ENCODE measurements at places on chromosomes 1 and 21. TPM values are rescaled to one million over a fixed set of nuclear protein-coding genes. Genes with fewer than 3 reads are reported as not detected.

DNA sequence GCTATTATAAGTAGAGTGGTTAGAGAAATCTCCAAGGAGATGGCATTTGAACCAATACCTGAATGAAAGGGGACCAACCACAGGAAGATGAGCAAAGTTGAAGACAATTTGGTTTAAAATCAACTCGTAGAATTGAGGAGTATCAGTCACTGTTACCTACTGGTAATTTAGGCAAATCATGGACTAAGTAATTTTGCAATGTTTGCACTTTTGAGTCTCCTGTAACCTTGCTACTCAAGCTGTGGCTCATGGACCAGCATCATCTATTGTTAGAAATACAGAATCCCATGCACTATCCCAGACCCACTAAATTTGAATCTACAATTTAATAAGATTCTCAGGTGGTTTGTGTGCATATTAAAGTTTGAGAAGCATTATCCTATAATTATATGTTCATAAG lies 21.8 kb downstream of the RWDD3 start:
- no peak for DNase-seq

DNA sequence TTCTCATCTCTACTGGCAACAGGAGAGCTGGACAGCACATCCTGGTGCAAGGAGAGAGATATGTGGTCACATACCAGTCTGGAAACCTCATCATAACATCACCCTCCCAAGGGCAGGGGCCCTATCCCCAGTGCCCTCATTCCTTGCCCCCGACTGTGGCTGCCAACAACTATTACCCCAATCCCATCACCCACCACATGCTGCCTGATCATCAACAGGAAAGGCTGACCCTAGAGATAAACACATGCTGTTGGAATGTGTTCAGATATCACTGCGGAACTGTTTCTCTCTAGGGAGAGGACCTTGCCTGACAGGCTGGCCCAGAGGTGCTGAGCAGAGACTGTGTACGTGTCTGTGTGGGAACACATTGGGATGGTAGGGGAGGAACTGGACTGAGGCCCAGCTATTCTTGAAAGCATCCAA lies 4.5 kb upstream of the INKA2 start:
- DNase-seq, result peak; percentile 49

DNA sequence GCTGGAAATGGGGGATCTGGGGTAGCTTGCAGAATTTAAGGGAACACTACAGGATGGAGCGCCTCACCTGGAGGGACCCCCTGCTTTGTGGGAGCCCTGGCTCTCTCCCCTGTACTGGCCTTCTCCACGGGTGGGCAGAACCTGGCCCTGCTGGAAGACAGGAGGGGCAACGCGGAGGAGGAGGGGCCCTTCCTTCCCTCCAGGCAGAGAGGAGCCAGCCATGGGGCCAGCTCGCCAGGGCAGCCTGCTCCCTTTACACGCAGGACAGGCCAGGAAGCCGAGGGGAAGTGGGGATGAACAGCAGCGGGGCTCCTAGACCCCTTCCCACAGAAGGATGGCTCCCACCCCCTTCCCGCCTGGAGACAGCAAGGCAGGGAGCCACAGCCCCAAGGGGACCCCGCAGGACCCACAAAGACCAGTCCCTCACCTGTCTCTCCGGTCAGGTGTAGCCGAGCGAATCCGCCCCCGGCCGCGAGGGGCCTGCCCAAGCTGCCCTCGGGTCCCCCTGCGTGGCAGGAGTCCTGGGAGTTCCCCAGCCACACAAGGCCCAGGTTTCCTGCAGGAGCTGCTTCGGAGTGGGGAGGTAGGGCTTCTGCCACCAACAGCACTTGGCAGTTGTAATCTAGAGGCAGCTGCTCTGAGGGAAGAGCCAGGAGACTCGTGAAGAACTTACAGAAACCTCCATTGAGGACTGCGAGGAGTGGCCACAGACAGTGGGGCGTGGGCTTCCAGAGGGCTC lies 1.6 kb upstream of the SLC19A1 start:
- no peak for DNase-seq

- no peak for DNase-seq
Measured at GRCh38 chr1:147388969-147389368, 146.5 kb downstream of the CHD1L start.

DNA sequence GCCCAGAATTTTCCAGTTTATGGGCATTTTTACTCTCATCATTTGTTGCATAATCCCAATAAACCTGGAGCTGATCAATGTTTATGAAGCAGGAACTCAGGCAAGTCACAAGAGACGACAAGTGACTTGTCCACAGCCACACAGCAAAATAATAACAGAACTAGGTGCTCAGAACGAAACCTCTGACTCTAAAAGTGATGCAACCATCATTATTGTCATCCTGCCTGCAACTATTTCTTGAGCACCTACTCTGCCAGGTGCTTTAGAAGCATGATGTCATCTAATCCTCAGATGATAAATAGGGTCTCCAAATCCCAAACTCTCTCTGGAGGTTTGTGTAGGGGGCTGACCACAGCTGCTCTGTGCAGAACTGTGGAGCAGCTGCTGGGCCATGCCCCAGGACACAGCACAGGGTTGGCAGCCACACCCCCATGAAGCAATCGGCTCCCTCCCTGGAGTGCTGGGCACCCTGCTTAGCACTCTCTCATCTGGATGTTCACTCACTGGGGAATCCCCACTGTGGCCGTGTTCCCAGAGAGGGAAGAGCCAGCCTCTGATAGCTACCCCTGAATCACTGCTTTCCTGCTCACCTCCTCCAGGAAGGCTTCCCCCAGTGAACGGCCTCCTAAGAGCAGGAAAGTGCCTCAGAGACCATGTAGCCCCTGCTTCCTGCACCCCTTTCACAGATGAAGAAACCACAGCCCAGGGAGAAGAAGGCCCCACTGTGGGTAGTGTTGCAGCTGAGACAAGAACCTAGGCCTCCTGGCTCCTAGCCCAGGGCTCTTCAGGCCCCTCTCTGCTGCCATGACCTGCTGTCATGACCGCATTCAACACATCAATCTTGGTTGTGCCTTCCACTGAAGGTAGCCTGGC lies 2.1 kb downstream of the TTC22 start:
- DNase-seq, result no peak

- DNase-seq, result no peak
Measured at GRCh38 chr1:55081188-55081904, 42.0 kb downstream of the PCSK9 start.

DNA sequence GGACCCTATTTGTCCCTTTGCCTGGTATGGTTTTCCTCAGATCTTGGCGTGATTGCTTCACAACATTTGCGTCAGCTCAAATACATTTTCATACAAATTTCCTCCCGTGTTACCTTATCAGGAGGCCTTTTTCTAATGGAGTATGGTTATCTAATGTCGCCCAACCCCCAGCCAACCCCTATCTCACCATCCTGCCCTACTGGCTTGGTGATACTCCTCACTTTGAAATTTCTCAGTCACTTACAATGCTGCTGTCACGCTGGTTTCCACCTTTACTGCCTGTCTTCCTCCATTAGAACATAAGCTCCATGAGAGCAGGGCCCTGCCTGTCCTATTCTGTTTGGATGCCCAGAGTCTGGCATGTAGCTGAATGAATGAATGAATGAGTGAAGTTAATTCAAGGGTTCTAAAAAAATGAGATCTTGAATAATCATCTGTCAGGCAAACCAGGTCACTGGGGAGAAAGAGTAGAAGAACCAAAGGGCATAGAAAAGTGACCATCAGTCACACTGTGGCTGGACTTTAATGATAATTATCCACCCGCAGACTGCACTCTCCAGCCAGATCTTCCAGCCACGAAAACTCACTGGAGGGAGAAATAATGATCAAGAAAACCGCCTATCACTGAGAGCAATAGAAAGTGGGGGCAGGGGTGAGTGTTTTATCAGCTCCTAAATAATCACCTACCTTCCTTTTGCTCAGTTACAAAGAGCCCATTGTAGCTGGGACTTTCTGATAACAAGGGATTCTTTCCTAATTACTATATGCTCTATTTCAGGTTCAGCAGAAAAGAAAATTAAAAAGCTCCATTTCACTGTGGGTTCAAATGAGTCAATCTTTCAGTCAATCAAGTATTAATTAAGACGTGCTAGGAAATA lies 21.3 kb downstream of the KIAA0040 start:
- DNase-seq, result no peak

GRCh38 chr1:54117815-54118563 lies 34.8 kb downstream of the CDCP2 start:
- DNase-seq, result no peak

DNA sequence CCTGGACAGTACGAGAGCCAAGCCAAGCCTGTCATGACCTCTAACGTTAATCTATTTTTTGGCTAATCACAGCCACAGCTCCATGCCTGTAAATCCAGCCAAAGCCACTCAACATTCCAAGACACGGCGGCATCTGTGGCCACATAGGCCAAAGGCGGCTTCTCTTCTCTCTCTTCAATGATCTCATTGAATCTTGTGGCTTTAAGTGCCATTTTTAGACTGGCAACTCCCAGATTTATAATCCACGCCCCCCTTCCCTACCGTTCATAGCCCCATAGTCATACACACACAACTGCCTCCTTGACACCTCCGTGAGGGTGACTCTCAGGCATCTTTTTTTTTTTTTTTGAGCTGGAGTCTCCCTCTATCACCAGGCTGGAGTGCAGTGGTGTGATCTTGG lies 5.7 kb upstream of the SELENON start:
- no peak for DNase-seq

GRCh38 chr1:147800804-147801203 lies 40.4 kb upstream of the GJA5 start:
- no peak for DNase-seq

- DNase-seq, result no peak
Measured at GRCh38 chr1:234670967-234671626, 61.1 kb upstream of the IRF2BP2 start.

DNA sequence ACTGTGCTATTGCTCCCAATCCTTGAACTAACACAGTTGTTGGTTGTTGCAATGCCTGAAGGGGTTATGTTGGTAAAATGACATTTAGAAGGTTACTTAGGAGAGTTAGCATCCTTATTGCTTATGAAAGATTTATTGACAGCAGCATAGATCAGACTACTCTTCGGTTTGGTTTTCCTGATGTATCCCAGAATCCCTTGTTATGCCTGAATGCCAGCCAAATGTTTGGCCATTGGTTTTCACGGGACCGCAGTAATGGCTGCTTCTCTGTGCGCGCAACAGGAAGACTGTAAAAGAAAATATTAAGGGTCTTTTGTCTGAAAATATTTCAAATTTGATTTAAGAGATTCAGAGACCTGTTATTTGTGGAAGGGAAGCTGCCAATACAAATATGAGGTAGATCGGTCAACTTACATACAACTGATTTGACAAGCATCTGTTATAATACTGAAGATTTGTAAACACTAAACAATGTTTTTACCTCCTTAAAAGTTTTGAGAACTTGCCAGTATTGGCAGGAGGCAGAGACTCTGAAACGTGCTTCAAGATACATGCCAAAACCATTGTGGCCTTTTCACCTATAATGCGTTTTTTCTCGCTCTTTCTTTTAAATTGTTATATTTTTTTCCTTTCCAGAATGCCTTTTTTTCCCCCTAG lies 8.3 kb downstream of the NFIA start:
- DNase-seq, result no peak

- no peak for DNase-seq
Measured at GRCh38 chr1:227940791-227941241, 6.9 kb downstream of the WNT9A start.

GRCh38 chr1:205998457-205999241 lies 4.5 kb downstream of the RAB7B start:
- DNase-seq, result no peak

DNA sequence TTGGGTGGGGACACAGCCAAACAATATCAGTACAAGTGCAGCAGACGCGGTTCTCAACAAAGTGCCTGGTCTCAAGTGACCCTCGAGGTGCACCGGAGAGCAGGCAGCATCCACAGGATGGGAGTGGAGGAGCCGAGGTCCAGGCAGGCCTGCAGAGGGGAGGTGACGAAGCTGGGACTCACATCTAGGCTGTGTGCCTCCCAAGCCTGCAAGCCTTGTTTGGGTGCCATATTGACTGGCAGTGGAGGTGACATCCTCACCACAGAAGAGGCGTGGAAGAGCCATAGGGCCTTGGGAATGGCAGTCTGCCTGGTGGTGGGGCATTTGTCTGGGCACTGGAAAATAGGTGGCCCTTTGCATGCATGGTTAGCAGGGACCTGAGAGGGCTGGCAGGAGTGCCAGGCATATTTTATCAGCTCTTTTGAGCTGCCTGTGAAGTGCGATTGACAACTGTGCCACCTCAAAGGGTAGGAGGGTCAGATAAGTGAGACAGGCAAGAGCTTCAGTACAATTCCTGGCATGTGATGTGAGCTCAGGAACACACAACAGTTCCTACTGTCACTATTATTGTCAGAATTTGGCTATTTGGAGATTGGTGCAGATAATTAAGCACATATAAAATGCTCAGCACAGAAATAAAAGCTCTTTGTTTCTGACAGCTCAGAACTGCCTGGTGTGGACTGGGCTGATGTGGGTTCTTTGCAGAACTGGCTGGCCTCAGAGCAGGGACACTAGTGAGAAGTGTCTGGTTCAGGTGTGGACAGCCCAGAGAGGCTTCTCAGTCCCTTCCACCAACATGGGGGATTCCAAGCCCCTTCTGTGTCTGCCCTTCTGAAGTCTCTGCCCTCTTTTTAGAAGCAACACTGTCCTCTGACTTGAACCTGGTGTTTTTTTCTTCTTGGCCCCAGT lies 347.6 kb upstream of the AJAP1 start:
- no peak for DNase-seq

DNA sequence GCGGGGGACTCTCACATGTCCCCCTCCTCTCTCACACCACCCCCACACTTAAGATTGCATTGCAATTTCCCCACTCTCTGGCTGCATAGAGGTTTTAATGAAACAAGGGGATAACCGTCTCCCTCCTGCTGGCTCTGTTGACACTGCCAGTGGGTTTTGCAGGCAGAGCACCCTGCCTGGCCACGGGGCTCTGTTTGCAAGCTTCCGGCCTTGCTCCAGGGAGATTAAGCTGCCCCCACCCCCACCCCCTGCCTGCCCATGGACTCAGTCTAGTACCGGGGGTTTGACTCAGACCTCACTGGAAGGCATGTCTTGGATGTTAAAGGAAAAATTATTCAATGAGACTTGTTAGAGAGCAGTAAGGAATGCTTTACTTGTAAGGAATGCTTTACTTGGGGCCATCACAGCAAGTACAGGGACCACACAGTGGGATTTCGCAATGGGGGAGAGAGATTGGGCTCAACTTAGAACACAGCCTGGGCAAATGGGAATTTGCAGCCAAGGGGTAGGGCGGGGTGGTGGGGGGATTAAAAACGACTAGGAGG lies 101.0 kb downstream of the AJAP1 start:
- DNase-seq, result no peak

- no peak for DNase-seq
Measured at GRCh38 chr1:11927866-11928592, 1.8 kb upstream of the KIAA2013 start.

GRCh38 chr1:38084700-38085099 lies 38.1 kb upstream of the POU3F1 start:
- DNase-seq, result no peak

- DNase-seq, result no peak
Measured at GRCh38 chr1:101284021-101284420, 47.2 kb downstream of the S1PR1 start.

- no peak for DNase-seq
Measured at GRCh38 chr1:201511941-201512539, 5.1 kb upstream of the CSRP1 start.

DNASE2B gene
- total RNA-seq, result not detected

SLC39A1 gene
- 64.6 TPM for total RNA-seq

CHRM3 gene
- 54.7 TPM for total RNA-seq

TINAGL1 gene
- total RNA-seq, result 8.1 TPM

TPTE gene
- total RNA-seq, result not detected

TCHHL1 gene
- total RNA-seq, result not detected

TMPRSS15 gene
- not detected for total RNA-seq
